Effector memory CD4-positive, alpha-beta T cell (primary cell): ENCODE measurements at places on chromosomes 3 and 15.

DNA sequence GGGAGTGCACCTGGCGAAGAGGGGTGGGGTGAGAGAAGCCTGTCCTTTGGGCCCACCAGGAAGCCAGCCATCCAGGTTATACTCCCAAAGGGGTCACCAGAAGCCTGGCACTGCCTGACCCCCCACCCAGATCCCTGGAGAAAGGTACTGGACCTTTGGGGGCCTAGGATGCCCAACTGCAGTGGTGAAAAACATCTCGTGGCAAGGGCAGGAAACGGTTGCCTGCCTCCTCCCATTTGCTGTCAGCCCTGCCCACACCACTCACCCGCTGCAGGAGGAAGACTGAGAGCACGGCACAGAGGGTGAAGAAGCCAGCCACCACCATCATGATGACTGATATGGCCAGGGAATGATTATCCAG, 2.2 kb upstream of the ULK3 start:
- DNase-seq = no peak

DNA sequence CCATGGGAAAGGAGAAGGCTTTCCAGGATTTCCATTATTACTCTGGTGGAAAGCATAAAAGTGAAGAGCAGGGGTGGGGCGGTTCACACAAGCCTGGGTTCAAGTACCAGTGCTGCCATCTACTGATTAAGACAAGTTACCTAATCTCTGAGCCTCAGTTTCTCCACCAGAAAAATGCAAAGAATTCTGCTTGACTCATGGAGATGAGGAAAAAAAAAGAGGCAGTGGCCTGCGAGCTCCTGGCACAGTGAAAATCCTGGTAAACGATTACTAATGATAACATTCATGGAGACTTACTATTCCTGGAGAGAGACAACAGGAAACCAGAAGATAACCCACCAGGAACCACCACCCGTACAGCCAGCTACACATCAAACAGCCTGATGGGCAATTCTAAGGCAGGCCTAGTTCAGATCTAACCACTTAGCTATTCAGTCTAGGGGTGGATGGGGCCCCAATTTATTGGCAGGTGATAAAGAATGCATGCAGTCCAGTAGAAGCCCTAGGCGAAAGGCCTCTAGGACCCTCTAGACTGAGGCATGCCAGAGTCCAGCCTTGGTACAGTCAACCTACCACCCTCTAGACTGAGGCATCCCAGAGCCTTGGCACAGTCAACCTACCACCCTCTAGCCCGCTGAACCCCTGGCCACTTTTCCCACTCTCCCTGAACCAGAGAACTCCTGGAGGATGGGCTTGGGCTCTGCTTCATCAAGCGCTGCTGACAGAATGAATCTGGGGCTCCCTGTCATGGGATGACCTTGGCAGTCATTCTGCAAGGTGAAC, 2.5 kb downstream of the AMOTL2 start:
- no peak for DNase-seq

GRCh38 chr15:91308199-91308598, 208.1 kb downstream of the SV2B start:
- no peak for DNase-seq

DNA sequence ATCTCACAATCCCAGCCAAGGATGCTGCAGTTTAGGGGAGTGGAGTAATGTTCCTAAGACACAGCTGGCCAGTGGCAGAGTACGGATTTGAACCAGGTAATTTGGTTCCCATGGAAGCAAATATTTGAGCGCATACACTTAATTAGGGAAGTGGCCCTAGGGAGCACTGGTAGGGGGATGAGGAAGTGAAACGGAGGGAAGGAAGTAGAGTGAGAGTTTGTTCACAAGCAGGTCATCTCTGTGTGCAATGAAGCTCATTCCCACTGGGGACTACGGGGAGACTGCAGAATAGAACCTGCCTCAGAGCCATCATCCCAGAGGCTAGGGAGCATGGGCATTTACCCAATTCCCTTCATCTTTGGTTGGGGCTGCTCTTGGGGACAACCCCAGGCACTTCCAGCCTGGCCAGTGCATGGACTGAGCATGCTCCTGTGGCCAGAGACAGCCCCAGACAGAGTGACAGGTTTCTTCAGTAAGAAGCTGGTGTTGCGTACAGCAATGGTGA, 317.2 kb upstream of the PROK2 start:
- no peak for DNase-seq

DNA sequence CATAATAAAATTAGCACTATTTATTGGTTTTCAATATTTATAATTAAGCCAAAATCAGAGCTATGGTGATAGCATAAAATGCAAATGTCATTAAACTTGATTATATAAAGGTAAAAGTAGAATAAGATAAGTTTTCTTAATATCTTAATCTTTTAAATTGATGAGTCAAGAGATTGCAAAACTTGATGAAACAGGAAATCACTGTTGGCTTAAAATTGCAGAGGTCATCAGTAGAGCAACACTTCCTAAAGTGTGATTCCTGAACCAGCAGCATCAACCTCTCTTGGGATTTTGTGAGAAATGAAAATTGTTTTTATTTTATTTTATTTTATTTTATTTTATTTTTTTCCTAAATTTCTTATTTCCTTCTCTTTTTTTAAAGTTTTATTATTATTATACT, 226.4 kb upstream of the CTDSPL start:
- no peak for DNase-seq

DNA sequence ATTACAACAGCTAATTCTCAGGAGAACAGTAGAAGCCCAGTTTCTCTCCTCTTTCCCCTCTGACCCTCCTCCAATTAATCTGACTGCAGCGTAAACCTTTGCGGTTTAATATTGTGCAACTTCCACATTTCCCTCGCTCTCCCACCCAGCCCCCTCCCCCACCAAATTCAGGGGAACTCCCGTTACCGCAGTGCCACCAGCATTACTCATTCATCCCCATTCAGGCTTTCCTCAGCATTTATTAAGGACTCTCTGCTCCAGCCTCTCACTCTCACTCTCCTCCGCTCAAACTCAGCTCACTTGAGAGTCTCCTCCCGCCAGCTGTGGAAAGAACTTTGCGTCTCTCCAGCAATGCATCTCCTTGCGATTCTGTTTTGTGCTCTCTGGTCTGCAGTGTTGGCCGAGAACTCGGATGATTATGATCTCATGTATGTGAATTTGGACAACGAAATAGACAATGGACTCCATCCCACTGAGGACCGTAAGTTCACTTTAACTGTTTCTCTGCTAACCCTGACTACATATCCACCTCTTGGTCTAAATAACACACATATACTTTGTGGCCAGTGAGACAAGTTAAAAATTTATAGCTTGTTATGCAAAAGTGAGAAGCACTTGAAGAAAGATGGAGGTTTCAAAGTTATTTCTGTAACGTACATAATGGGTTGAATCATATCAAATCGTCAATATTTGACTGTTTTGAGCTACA, at the start of gene PTX3:
PTX3 (plus strand) TSS at position 268 of the 709 bp plus-strand sequence; CDS start at position 352, 84 bp downstream.
- no peak for DNase-seq

DNA sequence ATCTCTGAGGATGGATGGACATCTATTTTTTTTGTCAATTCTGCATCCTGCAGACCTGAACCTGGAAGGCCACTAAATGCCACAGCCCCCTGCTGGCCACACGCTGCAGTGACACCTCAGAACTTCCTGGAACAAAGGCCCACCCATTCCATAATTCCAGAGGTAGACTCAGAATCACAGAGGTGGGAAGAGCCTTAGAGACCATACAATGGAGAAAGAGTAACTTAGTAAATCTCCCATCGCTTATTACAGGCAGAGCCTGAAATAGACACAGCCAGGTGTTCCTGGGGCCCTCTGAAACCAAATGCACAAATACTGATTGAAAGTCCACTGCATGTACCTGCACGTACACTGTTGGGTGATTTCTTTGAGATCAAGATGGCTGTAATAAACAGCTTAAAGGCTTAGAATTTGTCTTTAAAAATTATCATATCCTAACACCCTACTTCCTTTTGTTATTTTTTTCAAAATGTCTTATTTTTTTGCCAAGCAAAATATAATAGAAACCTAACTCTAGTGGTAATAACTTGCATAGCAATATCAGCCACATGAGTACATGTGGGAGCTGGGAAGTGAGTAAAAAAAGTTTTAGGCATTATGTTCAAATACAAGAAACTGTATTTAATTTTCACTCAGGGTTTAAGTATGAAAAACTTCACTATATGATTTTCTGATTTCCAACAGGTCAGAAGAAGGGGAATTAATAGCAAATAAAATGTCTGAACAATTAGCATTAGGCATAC, 62.7 kb downstream of the EOMES start:
- peak; percentile 2 for DNase-seq

DNA sequence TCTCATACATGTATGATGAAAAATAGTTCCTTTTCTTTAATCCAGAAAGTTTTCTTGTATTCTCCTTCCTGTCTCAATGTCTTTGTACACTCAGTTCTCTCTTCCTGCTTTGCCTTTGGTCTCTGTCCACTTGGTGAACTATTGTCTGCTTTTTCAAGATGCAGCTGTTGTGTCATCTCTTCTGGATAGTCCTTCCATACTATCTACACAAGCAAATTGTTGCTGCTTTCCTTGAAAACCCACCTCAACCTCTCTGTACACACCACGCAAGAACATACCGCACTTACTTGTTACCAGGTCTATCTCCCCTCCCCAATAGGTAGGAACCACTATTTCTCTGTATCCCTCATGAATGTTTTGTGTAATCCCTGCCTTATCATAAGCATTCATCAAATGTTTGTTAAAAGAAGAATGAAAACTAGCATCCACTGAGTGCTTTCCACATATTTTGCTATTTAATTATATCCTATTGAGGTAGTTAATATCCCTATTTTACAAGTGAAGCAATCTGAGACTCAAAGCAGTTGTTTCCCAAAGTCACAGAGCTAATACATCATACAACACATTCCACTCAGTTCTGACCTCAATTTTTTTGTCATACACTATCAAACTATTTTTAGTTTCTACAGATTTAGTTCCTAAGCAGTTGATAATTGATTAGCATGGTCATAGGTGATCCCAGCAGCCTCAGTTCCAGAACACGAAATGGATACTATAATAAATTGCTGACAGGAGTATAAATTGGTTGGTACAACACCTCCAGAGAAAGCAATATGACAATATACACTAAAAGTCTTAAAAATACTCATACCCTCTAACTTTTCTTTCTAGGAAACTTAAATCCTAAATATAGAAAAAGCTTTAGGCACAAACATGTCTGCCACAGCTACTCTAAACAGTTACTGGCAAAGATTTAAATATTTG, 19.6 kb downstream of the HACL1 start:
- no peak for DNase-seq

DNA sequence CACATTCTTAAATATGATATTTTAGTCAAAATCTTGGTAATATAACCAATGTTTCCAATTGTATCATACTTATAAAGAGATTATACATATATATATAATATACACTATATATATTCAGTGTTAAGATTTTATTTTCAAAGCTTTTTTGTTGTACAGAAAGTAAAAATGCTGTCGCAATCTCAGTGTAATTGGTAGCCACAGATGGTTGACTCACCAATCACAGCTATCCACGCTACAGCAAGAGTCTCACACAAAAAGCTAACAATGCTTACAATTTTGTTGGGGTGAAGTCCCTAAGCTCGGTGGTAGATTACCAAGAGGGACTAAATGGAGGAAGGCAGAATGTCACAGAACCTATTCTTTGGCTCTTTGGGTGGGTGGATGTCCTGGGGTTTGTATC, 16.9 kb upstream of the CFAP161 start:
- DNase-seq = no peak

DNA sequence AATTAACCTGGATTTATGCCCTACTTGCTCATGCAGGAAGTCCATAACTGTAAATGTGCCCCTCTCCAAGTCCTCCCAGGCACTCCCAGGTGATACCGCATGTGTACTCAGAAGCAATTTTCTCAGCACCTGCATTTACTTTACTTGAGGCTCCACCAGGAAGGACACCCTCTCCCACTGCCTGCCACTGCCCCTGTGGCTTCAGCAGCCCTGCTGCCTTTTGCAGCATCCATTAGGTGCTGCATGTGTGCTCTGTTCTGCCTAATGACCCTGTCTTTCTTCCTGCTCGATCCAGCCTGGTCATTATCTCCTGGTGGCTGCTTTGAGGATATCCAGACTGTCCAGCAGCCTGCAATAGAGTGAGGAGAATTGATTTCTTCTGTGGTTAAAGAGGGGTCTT, 107.6 kb upstream of the SEMA6D start:
- DNase-seq = no peak

DNA sequence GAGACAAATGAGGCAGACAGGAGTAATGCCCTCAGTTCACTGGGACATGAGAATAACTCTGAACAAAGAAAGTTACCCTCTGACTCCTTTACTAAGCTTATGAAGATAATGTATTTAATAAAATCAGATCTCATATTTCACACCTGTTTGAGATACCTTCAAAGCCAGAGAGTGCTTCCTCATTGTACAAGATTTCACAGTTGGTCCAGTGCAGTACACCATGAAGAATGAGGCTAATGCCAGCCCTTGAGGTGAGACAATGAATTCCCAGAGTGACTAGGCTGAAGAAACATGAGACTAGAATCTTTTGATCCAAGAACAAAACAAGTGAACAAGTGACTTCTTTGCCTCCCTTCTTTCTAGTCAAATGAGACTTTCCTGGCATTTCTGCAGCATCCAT, 1133.8 kb downstream of the TUSC7 start:
- no peak for DNase-seq

DNA sequence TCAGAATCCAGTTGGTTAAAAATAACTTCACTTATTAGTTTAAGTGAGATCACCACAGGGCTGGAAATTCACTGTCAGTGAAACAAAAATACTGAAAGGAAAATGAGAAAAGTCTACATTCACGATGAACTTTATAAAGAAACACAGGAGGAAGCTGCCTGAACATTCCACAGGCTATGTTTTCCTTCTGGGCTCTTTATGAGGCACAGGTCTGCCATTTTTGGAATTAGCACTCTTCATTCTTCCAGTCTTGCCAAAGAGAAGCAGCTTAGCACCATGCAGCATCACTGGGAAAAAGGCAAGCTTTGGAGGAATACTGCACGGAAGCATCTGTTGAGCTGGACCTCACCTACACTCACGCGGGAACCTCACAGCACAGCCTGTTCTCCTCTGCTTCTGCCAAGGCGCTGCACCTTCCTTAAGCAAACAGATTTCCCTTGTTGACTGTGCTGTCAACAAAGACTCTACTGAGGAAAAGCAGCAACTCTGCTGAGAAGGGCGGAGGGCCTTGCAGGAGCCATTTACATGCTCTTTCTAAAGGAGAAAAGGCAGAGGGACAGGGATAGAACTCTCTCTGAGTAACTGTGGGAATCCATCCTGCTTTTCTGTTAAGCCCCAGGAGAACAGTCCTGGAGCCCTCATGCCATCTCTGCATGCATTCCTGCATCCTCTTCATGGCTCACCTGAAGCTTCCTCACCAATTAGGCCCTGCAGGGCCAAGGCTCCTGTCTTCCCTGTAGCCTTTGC, 15.7 kb downstream of the SUSD5 start:
- DNase-seq = no peak
